ENCODE measurements at places on chromosomes 3 and 15.

- no peak for DNase-seq
Measured at GRCh38 chr3:113092746-113093145, 102.0 kb downstream of the GTPBP8 start.

DNA sequence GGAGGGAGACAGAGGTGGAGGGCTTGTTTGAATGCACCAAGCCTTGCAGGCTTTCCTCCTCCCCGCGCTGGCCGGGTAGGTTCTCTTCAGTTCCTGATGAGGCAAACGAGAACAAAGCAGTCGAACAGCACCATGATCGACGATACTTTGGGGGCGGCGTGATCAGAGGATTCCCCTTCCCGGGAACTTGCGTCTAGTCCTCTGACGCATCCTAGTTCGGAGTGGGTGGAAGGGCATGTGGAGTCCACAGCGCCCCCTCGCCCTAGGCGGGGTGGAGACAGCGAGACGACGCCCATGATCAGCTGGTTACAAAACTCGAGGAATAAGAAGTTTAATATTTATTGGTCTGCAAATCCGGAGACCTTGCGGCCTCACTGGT, 452 bp upstream of the SV2B start:
- DNase-seq = no peak

- DNase-seq = no peak
Measured at GRCh38 chr3:119627461-119627860, 29.8 kb downstream of the PLA1A start.

GRCh38 chr3:55330355-55330754, 156.8 kb downstream of the WNT5A start:
- DNase-seq = no peak

- DNase-seq = no peak
Measured at GRCh38 chr3:165918657-165918979, 81.4 kb upstream of the BCHE start.

GRCh38 chr3:145936971-145937370, 224.0 kb downstream of the PLOD2 start:
- no peak for DNase-seq

DNA sequence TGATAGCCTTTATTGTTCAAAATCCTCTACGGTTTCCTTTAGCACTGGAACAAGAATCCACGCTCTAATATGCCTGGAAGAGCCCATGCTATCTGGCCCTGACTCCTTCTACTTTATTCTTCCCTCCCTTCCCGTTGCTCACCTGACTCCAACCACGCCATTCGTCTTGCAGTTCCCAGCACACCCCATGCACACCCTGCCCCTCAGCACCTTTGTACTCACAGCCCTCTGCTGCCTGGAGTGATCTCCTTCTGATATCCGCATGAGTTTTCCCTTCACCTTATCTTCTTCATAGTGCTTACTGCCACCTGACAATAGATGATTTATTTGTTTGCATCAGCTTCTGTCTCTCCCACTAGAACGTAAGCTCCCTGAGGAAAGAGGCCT, 16.6 kb upstream of the BCL2A1 start:
- DNase-seq = no peak

DNA sequence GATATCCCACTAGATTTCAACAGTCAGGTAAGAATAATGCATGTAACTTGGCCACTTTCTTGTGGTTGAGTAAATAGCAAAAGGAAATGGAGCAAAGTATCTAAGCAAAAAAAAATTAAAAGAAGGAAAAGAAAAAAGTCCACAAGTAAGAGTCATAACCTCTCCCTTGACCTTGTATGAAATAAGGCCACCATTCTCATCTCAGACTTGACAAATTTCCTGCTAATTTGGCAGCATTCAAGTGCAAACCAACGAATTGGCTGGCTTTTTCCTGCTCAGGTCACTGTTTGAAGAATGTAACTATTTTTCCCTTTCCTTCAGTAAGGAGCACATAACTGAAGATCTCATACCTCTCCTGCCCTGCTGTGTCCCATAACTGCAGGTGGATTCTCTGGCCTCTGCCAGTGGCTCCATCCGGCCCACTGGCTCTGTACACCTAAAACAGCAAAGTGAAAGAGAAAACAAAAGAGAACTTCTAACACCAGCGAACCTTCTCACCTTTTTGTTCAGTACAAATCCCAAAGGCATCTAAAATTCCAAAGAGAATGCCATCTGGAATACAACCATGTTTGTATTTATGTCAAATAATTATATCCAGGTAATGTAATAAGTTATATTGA, 33.4 kb upstream of the RSL24D1 start:
- no peak for DNase-seq

DNA sequence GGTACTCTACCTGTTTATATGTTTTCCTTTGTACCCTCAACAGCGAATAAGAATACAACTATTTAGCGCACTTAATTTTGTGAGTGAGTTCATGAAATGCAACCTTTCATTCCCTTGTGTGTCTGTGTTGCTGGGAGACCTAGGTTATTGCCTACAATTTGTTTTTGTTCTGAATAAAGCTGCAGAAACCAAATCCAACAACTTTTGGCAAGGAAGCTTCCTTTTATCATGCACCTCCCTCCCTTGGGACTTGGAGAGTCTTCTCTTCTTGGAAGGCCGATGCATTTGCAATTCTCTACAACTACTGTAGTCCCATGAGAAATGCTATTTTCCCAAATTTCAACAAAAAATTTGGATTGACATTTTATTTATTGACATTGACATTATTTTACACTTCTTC, 1002.4 kb upstream of the CADM2 start:
- DNase-seq = no peak

- DNase-seq = no peak
Measured at GRCh38 chr3:54123003-54123775, 837 bp downstream of the CACNA2D3 start.

GRCh38 chr3:170869239-170869590, 780 bp downstream of the RPL22L1 start:
- peak; percentile 57 for DNase-seq

DNA sequence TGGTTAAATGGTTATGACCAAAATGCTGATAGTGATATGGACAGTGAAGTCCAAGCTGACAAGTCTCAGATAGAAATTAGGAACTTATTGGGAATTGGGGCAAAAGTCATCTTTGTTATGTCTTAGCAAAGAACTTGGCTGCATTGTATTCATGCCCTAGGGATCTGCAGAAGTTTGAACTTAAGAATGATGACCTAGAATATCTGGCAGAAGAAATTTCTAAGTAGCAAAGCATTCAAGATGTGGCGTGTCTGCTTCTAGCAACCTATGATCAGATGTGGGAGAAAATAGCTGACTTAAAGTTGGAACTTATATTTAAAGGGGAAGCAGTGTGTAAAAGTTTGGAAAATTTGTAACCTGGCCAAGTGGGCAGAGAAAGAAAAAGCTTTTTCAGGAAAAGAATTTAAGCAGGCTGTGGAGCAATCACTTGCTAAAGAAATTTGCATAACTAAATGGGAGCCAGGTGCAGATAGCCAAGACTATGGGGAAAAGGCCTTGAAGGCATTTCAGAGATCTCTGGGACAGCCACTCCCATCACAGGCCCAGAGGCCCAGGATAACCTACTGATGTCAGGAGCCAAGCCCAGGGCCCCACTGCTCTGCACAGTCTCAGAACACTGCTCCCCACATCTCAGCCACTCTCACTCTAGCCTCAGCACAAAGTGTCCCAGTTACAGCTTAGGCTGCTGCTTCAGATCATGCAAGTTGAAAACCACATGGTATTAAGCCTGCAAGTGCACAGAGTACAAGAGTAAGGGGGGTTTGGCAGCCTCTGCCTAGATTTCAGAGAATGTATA, 147.8 kb upstream of the TGFBR2 start:
- DNase-seq = no peak

- no peak for DNase-seq
Measured at GRCh38 chr3:168457954-168458539, 362.3 kb upstream of the GOLIM4 start.

DNA sequence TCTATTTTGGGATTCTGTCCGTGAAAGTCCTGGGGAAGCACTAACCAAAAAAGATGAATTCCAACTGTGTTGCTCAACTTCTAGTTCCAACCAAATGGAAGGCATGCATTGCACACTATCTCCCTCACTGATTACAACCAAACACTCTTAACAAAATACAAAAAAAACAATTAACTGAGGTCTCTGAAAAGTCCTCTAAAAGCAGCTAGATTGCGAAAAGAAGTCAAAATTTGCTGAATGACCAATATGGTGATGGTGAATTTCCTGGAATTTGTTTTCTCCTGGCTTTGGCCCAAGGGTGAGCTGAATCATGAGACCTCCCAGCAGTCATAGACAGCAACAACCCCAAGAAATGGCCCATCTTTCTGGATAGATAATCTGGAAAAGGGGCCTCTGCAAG, 28.3 kb downstream of the CYP19A1 start:
- no peak for DNase-seq

- DNase-seq = no peak
Measured at GRCh38 chr3:45095916-45096526, 50.2 kb downstream of the CDCP1 start.

GRCh38 chr3:78941587-78941986, 826.2 kb downstream of the ROBO1 start:
- DNase-seq = no peak

DNA sequence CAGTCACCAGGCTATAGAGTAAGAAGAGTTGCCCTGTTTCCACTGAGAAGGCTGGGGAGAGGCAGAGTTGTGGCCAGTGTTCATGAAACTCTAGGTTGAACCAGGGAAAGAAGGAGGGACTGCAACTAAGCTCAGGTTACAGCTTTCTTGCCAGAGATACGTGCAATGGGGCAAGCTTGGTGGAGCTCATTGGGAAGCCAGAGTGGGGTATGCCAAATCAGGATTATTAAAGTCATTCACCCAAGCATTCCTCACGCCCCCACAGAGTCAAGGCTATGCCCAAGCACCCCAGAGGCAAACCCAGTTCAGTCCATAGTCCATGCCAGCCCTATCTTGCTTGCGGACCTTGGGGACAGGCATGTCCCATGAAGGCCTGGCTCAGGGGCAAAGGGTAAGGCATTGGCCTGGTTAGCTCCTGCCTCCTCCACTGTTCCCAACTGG, 17.6 kb downstream of the SLC6A20 start:
- no peak for DNase-seq

DNA sequence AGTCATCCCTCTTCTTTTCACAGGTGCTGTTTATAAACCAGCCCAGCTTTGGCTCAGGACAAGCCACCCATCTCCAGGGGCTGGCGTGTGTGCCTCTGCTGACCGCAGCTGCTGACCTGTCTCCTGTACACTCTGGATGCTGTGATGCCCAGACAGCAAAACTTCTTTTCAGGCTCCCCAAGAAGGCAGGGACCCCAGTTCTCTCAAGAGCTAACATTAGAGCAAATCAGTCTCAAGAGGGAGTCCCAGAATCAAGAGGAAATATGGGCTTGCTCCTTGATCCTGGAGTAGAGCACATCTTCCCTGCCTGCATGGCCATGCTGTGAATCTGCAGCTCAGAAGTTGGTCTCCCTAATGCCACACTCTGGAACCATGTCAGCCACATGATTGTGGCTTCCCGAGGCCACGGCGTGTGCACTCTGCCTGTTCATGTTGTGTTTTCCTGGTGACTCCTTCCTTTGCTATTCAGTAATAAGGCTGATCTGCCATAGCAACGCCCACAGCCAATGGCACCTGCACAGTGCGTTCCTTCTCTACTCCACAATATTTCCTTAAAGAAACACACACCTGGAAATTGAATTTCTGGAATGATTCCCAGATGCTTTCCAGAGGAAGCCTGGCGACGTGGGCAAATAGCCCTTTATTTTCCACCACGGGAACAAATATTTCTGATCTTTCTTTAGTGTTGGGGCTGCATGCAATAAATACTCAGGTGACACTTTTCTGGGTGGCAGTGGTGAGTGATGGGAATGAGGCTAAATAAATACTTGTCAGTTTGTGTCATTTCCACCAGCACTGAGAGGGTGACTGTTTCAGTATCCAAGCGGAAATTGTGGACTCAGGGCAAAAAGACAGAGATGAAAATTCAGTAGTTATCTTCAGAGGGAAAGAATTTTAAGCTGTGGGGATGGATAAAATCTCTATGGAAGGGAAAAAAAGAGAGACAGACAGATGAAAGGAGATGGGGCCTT, 21.9 kb upstream of the THSD4 start:
- DNase-seq = peak; percentile 93

DNA sequence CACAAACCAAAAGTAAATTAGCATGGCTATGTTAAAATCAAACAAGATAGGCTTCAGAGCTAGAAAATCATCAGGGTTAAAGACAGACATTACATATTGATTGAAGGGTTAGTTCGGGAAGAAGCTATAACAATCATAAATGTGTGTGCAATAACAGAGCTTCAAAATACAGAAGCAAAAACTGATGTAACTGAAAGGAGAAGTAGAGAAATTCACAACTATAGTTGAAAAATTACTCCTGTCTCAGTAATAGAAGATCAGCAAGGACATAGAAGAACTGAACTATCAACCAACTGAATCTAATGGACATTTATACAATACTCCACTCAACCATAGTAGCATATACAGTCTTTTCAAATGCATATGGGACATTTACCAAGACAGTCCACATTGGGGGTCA, 59.4 kb downstream of the MCTP2 start:
- no peak for DNase-seq

DNA sequence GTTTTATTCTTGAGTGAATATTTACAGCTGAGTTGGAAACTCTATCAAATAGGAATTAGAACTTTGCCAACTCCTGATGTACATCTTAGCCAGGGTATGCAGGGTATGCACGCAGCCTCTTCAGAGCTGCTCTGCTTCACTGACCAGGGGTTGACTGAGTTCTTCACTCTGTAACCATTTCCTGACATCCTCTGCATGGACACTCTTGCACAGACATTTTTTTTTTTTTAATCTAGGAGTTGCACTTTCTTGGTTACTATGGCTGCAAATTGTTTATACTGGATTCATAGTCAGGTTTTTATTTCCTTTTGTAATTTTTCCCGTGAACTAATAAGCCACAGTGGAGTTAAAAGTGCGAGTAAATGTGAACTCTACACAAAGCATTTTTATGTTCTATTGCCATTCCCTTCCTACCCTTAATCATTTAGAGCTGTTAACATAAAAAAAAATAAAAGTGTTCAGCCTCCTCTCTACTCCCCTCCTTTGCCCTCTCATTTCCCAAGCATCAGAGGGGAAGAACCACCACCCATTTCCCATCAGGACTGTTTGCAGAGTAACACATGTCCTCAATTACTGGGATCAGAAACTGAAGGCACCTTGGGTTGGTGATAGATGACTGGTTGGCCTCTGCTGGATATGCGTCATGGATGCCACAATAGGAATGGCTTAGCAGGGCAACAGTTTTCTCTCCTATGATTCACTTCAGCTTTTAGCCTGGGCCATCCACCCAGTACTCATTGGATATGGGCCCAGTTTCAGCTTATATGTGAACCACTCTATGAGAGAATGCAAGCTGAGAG, 54.0 kb downstream of the DUT start:
- DNase-seq = no peak
